Activated CD4-positive, alpha-beta T cell treated with anti-CD3 and anti-CD28 coated beads for 48 hours (primary cell): ENCODE measurements at places on chromosomes 16 and 17.

DNA sequence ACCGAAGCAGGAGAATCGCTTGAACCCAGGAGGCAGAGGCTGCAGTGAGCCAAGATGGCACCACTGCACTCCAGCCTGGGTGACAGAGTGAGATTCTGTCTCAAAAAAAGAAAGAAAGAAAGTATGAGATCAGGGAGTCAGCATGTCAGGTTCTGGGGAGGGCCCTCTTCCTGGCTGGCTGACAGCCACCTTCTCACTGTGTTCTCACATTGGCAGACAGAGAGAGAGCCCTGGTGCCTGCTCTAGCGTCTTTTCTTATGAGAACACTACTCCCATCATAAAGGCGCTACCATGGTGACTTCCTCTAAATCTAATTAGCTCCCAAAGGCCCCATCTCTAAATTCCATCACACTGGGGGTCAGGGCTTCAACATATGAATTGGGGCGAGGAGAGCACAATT is 27.6 kb upstream of the RBBP6 start:
- no peak for DNase-seq

GRCh38 chr17:74215342-74215727 is 2.0 kb downstream of the TTYH2 start:
- no peak for DNase-seq

DNA sequence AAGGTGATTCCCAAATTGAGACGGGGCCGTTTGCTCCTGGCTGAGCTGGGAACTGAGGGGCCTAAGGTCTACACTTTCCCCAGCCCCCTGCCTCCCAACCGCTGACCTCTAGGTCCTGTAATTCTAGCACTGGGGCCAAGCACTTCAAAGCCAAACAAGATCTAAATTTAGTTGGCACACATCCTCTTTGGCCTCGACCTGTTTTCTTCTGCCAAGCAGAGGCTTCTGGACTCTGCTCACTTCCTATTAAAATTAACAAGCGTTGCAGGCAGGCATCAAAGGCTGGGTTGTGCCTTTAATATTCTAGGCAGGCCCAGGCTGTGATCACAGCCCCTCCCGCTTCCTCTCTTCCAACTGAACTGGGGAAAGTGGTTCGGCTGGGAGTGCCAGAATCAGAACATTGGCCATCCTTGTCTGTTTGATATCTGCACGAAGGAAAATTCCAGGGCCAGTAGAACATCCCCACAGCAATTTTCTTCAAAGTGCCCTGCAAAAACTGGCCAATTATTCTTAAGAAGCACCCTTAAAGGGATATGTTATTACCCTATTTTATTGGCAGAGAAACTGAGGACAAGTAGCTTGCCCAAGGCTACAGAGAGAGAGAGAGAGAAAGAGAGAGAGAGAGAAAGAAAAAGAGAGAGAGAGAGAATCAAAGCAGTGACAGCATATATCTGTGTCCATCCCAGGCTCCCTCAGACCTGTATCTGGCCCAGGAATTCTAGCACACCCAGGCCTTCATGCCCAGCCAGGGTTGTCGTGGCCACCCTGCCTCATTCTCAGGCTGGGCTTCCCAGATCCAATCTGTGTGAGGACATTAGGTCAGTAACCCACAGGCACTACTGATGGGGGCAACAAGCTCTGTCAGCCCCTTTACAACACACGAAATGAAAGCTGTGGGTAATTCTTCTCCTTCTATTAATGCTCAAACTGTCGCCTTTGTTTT is 12.8 kb upstream of the MT4 start:
- no peak for DNase-seq

- no peak for DNase-seq
Measured at GRCh38 chr16:11057711-11058345, 113.5 kb downstream of the CLEC16A start.

- no peak for DNase-seq
Measured at GRCh38 chr16:50878966-50879615, 137.2 kb downstream of the CYLD start.

DNA sequence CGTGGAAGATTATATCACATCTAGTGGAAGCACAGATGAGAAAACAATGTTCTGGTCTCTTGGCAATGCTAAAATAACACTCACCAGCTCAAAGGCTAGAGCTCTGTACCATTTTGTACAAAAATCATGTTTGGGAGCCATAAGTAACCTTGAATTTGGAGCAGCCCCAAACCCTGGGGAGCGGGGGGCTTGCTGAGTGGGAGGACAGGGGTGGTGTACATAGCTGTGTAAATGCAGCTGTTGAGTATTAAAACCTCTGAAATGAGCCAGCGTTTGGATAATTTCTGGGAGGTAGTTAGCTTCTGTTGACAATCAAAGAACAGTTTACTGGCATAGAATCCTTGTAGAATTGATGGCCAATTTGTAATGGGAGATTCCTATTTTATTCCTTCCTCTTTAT is 4.3 kb downstream of the MYH8 start:
- DNase-seq = no peak

GRCh38 chr17:75849279-75849646 is 5.1 kb upstream of the UNC13D start:
- DNase-seq = no peak

GRCh38 chr17:83062818-83063671 is 16.4 kb upstream of the METRNL start:
- peak; percentile 1 for DNase-seq
